ENCODE measurements at places on chromosomes 16 and 17.

GRCh38 chr16:1770328-1771187, 785 bp downstream of the NME3 start:
- peak; percentile 85 for DNase-seq

DNA sequence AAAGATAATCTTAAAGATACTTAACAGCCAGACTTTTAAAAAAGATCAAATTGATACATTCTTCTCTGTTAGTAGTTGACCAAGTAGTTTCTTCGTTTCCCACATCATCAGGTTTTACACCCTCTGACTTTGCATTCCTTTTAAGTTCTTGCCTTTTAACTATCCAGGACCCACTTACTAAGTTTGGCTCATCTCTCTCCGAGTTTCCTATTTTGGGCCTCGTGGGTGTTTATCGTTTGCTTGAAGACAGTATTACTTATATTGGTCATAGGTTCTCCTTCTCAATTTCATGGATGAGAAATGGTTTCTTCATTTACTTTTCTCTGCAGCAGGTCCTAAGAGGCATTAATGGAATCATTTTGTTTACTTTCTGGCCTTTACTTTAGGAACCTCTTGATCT, 43.2 kb downstream of the RPA1 start:
- DNase-seq = no peak

DNA sequence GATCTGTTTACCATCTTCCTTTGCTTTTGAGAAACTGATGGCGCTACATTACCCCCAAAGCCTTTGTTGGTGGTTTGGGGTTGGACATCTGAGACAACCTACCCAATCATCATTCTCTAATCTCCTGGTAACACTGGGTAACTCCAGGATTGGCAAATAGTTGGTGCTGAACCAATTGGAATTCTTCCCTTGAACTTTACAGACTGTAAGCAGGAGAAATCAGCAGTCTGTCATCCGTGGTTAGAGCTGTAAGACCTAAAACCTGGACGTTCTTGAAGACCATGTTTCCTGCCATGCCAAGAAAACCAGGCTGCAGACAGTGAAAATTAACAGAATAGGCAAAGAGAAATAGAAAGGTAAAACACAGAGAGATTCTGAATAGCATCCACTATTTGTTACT, 398.8 kb upstream of the SALL1 start:
- no peak for DNase-seq

DNA sequence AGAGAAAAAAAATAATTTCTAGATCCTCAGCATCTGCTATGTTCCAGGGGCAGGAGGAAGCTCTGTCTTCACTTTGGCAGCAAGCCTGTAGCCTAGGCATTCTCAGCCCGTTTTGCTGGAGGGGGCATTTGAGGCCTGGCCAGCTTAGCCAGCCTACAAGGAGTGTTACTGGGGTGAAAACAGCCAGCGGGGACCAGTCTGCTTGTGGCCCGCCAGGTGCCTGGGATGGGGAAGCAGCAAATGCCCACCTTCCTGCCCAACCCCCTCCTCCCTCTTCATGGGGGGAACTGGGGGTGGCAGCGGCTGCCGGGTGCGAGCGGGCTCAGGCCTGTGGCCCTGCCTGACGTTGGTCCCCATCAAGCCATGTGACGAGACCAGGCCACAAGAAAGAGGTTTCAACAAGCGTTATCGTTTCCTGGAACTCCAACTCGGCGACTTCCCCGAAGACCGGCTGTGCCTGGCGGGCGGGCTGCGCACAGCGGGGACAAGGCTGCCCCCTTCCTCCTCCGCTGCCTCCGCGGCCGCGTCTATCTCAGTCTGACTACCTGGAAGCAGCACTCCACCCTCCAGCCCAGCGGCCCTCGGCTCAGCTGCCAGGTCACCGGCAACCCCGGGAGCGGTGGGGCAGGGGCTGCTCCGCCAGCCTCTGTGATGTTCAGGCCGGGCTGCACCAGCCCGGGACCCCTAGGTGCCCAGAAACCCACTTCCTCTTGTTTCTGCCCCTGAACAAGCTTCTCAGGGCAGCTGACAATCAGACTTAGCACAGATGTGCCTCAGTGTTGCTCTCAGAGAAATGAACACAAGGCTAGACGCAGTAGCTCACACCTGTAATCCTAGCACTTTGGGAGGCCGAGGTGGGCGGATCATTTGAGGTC, 22.9 kb downstream of the SOCS1 start:
- no peak for DNase-seq
